ENCODE measurements at places on chromosomes 7 and 10.

DNA sequence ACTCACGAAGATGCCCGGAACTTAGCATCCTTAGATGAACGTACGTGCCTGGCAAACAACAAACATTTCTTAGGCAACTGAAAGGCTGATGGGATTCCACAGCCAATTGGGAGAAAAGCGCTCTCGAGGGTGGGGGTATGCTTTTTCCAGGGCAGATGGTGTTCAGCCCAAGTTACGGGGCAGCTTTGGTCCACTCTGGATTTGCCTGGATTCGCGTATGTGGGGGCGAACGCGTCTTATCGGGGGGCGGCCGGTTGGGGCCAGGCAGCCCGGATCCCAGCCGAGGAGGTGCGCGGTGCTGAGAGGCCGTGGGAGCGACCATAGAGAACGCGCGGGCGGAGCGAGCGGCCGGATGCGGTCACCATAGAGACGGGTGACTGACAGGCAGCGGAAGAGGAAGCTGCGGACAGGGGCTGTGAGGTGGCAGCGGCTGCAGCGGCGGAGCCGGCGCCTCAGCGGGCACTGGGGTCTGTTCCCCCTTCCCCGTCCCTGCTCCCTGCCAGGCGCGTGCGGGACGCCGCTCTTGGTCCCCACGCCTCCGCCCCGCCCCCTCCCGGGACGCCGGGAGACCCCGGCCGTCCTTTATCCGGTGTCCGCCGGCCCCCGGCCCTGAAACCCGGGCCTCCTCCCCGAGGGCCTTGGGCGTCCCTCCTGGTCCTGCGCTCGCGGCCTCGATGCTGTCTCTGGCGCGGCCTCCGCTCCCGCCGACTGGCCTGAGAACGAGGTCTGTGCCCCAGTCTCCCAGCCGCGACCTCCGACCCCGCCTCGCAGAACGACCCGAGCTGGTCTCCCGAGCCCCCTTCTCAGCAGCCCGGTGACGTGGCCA is at the start of gene CHPF2:
Gene CHPF2, plus strand, starts transcription at position 393 of the 826 bp plus-strand sequence. CDS start 1,529 bp downstream, outside the sequence.
- DNase-seq, result peak; percentile 57

DNA sequence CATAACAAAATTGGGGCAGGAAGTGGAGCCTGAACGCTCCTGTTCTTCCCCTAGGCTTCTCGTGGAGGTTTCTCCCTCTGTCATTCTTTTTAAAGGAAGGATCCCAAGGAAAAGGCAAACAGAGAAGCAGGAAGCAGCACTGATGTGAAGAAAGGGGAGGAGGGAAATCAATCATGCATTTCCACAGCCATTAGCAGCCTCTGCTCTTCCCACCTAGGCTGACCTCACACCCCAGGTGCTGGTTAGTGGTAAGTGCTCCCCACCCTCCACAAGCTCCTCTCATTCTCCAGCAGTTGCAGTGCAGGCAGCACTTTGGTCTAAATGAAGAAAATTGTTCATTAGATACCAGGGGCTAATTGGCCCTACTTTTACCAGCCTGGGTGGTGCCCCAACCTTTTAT is 2.6 kb downstream of the CRHR2 start:
- no peak for DNase-seq

GRCh38 chr10:79019441-79020014 is 49.2 kb upstream of the ZMIZ1 start:
- DNase-seq, result no peak

DNA sequence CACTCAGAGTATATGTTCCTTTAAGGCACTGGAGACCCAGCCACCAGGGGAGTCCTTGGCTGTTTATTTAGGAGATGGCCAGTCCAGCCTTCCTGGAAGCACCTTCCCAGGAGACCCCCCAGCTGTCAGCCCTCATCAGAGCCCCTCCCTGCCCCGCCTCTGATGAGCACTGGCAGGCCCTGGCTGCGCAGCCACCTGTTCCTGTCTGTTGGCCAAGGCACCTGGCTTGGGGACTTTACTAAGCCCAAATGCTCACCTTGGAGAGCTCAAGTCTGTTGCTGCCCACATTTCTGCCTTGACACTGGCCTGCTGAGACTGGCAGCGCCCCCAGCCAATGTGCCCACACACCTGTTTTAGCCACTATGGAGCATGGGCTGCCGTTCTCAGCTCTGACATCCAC is 124.7 kb downstream of the ELMO1 start:
- no peak for DNase-seq

- no peak for DNase-seq
Measured at GRCh38 chr7:142798451-142799436, 28.0 kb downstream of the PRSS2 start.
